ENCODE measurements at places on chromosomes 11 and 22. TPM values are rescaled to one million over a fixed set of nuclear protein-coding genes. Genes with fewer than 3 reads are reported as not detected.

DNA sequence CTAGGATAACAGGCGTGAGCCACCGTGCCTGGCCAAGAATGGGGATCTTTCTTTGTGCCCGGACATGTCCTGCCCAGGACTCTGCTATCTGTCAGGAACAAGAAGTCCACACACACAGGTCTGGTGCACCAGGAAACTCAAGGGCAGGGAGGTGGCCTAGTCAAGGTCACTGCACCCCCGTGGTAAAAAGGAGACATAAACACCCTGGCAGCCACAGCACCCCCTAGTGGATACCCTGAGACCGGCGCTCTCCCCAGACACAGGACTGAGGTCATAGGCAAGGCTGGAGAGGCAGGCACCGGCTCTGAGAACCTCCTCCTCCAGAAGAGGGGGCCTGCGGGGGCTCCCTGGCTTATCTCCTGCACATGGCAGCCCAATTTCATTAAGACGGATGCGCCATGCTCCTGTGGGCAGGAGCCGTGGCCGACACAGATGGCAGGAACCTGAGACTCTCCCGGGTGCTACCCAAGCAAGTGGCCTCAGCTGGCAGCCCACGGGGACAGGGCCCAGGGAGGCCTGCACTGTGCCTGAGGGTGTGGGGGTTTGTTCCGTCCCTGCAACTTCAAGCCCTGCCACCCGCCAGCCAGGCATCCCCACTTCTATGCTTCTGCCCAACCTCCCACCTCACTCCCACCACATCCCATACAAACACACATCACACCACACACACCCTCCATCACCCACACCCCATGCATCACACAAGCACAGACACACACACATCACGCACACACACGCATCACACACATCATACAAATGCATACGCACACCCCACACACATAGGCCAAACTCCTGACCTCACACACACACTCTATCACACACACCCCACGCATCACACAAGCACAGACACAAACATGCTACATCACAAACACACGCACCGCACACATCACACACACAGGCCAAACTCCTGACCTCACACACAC lies 19.6 kb downstream of the MACROD1 start:
- no peaks in the 10 kb centered on the region for H3K27me3 ChIP-seq
- H3K36me3 ChIP-seq = no peaks in the 10 kb centered on the region
- H3K4me1 ChIP-seq = peaks cover 11% of the 10 kb centered on the region

DNA sequence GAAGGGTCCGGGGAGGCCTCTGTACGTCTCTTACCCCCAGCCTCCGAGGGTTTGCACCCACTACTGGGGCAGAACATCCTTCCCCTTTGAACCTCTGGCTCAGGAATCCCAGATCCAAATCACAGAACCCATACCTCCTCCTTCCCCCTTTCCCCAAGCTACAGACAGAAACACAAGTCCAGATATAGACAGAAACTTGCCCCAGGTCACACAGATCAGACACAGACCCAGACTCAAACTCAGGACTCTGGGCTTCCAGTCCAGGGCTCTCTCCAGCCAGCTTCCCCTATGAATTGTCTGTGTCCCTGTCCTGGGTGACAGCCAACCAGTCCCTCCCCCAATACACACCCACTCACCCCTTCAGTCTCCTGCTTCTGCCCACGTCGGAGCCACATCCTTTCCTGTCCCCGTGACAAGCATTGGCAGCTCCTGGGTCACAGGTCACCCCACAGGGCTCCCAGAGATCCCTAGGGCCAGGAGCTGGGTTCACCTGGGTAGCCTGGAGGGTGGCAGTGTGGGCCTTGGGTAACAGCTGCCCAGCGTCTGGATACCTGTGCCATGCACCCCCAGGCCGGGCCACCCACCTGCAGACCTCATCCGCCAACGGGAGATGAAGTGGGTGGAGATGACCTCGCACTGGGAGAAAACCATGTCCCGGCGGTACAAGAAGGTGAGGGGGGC lies 772 bp downstream of the TBC1D10C start:
- H3K27me3 ChIP-seq = no peaks in the 10 kb centered on the region
- DNase-seq = no peak
- no peaks in the 10 kb centered on the region for H3K4me1 ChIP-seq
- peak overlapping the region; percentile 31 for H3K4me3 ChIP-seq

- H3K36me3 ChIP-seq = no peaks in the 10 kb centered on the region
- H3K4me1 ChIP-seq = no peaks in the 10 kb centered on the region
- H3K27me3 ChIP-seq = no peaks in the 10 kb centered on the region
- no peak overlapping the region for H3K27ac ChIP-seq
- H3K4me3 ChIP-seq = no peak overlapping the region
These were observed 5.0 kb downstream of the OR10A5 start for GRCh38 chr11:6850526-6850925.

YWHAH gene
- total RNA-seq = 98.3 TPM

- H3K4me3 ChIP-seq = no peak overlapping the region
- H3K27ac ChIP-seq = no peak overlapping the region
- no peaks in the 10 kb centered on the region for H3K36me3 ChIP-seq
These were observed 12.1 kb upstream of the OR10A5 start for GRCh38 chr11:6833356-6833755.

MPEG1 gene
- 9.8 TPM for total RNA-seq

CCDC88B gene
- 16.8 TPM for total RNA-seq

VSIG10L2 gene
- total RNA-seq = not detected

GRCh38 chr11:78138694-78139421 lies 568 bp downstream of the ALG8 start:
- DNase-seq = no peak
- peaks cover 25% of the 10 kb centered on the region for H3K4me1 ChIP-seq
- peak overlapping the region; percentile 53 for H3K4me3 ChIP-seq
- no peaks in the 10 kb centered on the region for H3K36me3 ChIP-seq

DNA sequence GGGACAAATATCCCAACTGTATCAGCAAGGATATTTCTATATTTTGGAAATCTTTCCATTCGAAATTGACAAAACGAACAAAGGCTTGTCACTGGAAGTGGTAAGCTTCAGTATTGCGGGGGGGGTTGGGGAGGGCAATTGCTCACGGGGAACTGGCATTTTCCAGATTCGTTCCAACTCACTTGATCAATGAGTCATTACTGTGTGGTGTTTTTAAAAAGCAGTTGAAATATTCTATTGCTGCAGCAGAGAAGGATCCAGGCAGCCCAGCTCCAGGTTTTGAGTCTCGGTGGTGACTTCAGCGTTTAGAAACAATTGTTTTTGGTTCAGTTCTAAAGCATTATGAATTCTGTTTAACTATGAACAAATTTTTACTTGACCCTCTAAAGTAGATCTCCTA lies 33.8 kb upstream of the FBLN1 start:
- no peak overlapping the region for H3K27ac ChIP-seq
- no peaks in the 10 kb centered on the region for H3K4me1 ChIP-seq
- no peak for DNase-seq
- no peaks in the 10 kb centered on the region for H3K36me3 ChIP-seq
- H3K27me3 ChIP-seq = no peaks in the 10 kb centered on the region
- H3K4me3 ChIP-seq = no peak overlapping the region

DNA sequence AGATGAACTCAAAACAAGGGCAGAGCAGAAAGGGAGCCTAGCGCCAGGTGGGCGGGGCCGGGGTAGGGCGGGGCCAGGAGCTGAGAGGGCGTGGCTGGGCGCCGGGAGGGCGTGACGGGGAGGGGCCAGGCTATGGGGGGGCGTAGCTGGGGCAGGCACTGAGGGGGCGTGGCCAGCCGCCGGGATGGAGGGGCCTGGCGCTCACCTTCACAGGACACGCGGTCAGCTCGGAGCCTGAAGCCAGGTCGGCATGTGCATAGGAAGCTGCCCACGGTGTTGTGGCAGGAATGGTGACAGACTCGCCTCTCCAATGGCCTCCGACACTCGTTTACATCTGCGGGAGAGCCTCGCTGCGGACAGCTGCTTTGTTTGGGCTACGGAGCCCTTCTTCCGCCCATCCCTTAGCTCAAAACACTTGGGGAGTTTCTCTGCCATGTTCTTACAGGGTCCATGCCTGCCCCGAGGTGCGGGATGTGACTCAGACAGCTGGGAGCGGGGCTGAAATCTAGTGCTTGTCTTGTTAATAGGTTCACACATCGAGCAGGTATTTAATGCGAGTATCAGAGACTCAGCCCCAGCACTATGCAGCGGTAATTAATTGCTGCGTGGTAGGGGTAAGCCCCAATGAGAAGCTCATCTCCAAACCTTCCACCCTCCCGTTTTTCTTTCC lies 13.4 kb downstream of the VWCE start:
- DNase-seq = peak; percentile 15
- H3K27ac ChIP-seq = no peak overlapping the region
- no peaks in the 10 kb centered on the region for H3K27me3 ChIP-seq
- H3K4me1 ChIP-seq = no peaks in the 10 kb centered on the region
- H3K36me3 ChIP-seq = no peaks in the 10 kb centered on the region
- no peak overlapping the region for H3K4me3 ChIP-seq

GRCh38 chr22:32206774-32207758 lies 2.2 kb upstream of the RFPL2 start:
- peaks cover 26% of the 10 kb centered on the region for H3K27me3 ChIP-seq
- DNase-seq = no peak
- no peak overlapping the region for H3K27ac ChIP-seq
- H3K36me3 ChIP-seq = no peaks in the 10 kb centered on the region
- H3K4me1 ChIP-seq = no peaks in the 10 kb centered on the region

Measured in tibial nerve (tissue), 4 donors.